ENCODE measurements at places on chromosomes 1 and 21.

DNA sequence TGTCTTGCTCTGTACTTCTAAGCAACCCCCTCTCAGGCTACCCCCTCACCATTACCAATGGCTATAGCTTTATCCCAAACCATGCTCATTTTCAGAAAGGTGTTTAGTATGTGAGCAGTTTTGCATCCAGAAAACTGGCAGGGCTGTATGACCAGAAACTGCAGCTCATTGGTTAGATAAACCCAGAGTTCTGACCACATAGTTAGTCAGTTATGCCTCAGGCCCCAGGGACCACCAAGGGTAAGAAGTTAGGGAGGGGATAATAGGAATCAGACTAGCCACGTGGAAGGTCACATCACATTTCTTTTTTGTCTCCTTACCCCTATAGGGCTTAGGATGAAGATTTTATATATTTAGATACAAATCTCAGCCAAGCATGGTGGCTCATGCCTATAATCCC is 1.2 kb downstream of the ITGA10 start:
- DNase-seq = peak; percentile 42

GRCh38 chr21:33980276-33980916 is 64.8 kb upstream of the ATP5PO start:
- no peak for DNase-seq

- DNase-seq = no peak
Measured at GRCh38 chr1:105664495-105664894, 1392.0 kb upstream of the PRMT6 start.

- no peak for DNase-seq
Measured at GRCh38 chr1:64488862-64489261, 18.9 kb downstream of the CACHD1 start.

DNA sequence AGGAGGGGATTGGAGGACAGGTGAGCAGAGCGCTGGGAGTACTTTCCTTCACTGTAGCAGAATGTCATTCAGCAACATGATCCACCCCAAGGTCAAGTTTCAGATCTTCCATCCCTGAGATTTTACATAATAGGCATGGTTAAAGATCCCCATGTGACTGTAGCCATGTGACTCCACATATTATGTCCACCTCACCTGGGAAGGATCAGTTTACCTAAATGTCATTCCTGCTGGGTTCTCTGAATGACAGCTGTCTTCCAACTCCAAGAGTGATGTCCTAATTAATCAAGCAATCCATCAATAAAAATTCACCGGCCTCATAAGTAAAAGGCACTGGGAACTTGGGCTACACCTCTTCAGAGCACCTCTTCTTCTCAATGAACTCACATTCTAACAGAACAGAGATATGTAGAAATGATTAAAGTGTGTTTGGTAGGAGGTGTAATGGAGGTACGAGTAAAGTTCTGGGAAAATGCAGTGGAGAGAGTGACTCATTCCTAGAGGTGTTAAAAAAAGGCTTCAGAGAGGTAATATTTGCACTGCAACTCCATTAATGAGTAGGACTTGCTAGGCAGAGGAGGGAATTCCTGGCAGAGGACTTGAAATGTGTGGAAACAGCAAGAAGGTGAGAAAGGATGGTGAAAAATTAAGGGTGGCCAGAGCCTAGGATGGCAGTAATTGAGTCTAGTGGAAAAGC is 22.2 kb upstream of the MAPKAPK2 start:
- no peak for DNase-seq

DNA sequence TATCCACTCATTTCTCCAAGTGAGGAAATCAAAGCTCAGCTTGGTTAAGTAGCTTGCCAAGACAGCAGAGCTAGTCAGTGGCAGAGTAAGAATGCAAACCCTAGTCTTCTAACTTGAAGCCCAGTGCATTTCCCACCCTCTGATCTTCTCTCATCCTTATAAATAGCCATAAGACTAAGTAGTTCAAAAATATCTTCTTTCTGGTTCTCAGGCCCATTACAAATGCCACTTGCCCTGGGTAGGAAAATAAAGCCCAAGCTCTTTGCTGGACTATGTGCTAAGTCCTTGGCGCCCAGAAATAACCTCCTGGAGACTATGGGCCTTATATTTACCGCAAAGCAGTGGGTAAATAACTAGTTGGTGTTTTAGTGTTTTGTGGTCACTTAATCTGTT is 505.8 kb downstream of the PLPP3 start:
- DNase-seq = peak; percentile 7

DNA sequence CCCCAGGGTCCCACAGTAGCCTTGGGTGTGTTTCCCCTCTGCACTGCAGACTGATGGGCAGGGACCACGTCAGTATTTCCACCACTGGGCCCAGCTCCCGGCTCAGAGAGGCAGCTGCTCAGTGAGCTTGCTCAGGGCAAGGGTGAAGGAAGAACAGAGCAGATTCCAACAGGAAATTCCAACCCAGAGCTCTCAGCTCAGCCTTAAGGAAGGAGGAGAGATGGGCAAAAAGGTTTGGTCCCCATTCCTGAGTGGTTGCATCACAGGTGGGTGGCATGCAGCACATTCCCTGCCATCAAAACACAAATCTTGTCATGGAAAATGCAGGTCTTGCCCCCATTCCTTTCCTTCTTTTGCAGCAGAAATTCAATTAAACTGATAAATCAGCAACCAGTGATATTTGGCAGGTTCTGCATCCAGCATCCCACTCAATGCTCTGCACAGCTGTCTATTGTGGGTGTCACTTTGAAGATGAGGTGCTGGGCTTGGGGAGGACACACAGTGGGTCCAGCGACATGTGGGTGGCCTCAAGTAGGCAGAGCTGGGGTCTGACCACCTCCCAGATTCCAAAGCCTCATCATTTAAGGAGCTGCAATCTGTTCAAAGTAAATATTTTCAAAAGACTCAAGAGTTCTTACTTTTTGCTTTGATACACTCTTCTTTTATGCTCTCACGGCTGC is 315.4 kb downstream of the DSCAM start:
- no peak for DNase-seq

- DNase-seq = no peak
Measured at GRCh38 chr1:19689856-19690255, 25.2 kb downstream of the HTR6 start.

- peak; percentile 89 for DNase-seq
Measured at GRCh38 chr1:156510709-156511108, 10.1 kb upstream of the MEF2D start.

DNA sequence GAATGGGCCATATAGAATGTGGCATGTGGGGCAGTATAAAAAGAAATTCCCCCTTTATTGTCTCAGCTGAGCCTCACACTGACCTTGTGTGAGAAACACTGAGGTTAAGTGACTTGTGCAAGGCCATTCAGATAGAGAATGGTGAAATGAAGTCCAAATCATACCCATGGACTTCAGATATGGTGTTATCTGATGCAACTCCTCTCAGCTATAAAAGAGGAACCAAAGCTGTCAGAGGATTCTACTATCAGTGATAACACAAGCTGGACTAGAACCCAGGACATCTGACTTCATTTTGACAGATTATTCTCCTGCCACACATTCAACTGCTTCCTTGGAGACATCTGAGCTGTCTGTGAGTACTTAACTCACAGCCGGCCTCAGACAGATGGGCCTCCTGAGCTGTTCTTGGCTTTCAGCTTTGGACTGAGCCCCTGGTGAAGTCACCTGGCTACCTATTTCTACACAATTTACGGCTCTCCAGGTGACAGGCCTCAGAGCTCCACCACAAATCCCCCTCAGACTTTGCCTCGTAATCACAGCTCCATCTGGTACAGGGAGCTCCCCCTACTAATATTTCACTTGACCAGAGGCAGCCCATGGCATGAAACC is 104.6 kb downstream of the PLXNA2 start:
- DNase-seq = no peak

- peak; percentile 35 for DNase-seq
Measured at GRCh38 chr1:32291145-32291707, 657 bp upstream of the HDAC1 start.

- DNase-seq = no peak
Measured at GRCh38 chr1:211942583-211942982, 92.8 kb downstream of the INTS7 start.

DNA sequence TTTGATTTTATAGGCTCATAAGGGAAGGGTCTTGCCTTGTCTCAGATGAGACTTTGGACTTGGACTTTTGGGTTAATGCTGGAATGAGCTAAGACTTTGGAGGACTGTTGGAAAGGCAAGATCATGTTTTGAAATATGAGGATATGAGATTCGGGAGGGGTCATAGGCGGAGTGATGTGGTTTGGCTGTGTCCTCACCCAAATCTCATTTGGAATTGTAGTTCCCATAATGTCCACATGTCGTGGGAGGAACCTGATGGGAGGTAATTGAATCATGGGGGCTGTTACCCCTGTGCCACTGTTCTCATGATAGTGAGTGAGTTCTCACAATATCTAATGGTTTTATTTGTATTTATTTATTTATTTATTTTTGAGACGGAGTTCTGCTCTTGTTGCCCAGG is 6.9 kb upstream of the CSDE1 start:
- no peak for DNase-seq

DNA sequence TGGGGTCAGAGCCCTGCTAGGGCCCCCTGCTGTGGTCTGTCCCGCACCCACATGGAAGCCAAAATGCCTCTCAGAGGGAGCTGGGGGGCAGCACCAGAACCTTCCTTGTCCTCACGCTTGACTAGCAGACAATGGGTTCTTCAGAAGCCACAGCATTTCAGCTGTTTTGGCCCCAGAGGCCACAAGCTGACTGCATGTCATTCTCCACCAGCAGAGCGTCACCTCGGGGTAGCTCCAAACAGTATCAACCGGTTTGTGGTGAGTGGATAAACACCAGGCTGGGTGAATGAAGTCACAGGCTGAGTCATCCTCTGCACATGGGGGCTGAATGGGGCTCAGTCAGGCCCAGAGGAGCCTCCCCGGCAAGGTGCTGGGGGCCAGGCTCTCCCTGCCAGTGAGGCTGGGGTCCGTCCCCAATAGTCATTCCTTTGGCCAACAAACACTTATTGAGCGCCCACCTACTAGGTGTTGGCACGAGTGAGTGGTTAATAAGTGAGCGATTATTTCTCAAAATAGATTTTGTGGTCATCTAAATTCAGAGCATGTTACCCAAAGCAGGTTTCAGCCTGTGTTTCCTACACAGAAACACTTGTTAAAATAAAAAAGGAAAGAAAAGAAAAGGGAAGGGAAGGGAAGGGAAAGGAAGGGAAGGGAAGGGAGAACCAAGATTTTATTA is 9.1 kb downstream of the OLIG1 start:
- DNase-seq = peak; percentile 71

GRCh38 chr1:26411624-26412074 is 1.0 kb downstream of the LIN28A start:
- no peak for DNase-seq

Measured in AG08395 (cell line).